ENCODE measurements at places on chromosomes 4 and X. TPM values are rescaled to one million over a fixed set of nuclear protein-coding genes. Genes with fewer than 3 reads are reported as not detected.

SPANXA2 gene
- total RNA-seq = not detected

ACOT9 gene
- total RNA-seq = 52.1 TPM

DNA sequence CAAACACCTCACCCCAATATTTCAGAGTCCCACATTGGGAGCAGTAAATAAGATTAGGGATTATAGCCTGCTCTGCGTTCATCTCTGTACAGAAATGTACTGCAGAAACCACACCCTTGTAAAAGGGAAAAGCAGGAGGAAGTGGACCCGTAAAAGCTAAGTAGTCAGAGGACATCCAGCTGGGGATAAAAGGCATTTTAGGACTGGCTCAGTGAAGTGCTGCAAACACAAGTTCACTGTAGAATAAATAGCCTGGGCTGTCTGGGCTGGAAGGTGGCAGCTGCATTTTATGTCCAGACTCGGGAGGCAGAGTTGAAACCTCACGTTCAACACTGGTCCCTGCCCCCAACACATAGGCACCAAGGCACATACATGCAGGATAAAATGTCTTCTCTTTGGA, 178.7 kb upstream of the FAT1 start:
- no peaks in the 10 kb centered on the region for H3K27me3 ChIP-seq
- H3K4me3 ChIP-seq = no peak overlapping the region
- H3K4me1 ChIP-seq = no peaks in the 10 kb centered on the region
- no peak for DNase-seq

GRCh38 chr4:145886871-145887240, 51.8 kb downstream of the ZNF827 start:
- H3K27ac ChIP-seq = no peak overlapping the region
- peaks cover 3% of the 10 kb centered on the region for H3K4me1 ChIP-seq
- peaks cover 37% of the 10 kb centered on the region for H3K36me3 ChIP-seq
- DNase-seq = no peak

DNA sequence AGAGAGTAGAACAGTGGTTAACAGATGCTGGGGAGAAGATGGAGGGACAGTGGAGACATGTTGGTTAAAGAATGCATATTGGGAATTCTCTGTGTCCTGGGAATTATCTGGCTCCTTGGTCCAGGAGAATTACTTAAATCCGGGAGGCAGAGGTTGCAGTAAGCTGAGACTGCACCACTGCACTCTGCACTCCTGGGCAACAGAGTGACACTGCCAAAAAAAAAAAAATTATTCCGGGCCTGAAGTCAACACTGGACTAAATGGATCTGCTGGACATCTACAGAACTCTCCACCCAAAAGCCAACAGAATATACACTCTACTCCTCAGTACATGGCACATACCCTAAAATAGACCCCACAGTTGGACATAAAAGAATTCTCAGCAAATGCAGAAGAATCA, 400.0 kb upstream of the CXorf51B start:
- H3K4me3 ChIP-seq = no peak overlapping the region
- no peak overlapping the region for H3K27ac ChIP-seq
- H3K36me3 ChIP-seq = no peaks in the 10 kb centered on the region
- no peak for DNase-seq

DNA sequence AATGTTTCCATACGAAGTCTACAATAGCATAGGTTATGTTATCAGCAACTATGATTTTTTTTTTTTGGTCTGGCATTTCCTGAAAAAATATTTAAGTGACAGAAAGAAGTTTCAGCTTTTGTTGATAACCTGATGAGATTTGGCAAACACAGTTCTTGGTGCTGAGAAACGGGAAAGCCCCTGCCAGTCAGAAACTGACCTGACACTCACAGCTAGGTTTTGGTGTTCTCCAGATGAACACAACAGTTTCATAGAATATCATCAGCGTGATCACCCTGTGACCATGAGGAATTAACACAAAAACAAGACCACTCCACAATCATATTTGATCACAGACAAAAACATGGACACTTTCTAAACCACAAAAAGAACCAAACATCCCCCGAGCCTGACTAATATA, 152.5 kb upstream of the DCAF8L1 start:
- H3K4me3 ChIP-seq = no peak overlapping the region
- no peak overlapping the region for H3K27ac ChIP-seq
- H3K36me3 ChIP-seq = no peaks in the 10 kb centered on the region
- no peaks in the 10 kb centered on the region for H3K4me1 ChIP-seq

All from activated CD4-positive, alpha-beta memory T cell treated with anti-CD3 and anti-CD28 coated beads for 36 hours (primary cell).